ENCODE measurements at places on chromosomes 11 and 22.
A peak's percentile ranks its signal among the peaks of the same experiment; 100 is the strongest.

- no peak for DNase-seq
Observed at GRCh38 chr11:45285930-45286632, at the start of gene SYT13. TSS of gene SYT13 (minus strand) at chr11:45286341. CDS start at chr11:45286207, 134 bp downstream.

DNA sequence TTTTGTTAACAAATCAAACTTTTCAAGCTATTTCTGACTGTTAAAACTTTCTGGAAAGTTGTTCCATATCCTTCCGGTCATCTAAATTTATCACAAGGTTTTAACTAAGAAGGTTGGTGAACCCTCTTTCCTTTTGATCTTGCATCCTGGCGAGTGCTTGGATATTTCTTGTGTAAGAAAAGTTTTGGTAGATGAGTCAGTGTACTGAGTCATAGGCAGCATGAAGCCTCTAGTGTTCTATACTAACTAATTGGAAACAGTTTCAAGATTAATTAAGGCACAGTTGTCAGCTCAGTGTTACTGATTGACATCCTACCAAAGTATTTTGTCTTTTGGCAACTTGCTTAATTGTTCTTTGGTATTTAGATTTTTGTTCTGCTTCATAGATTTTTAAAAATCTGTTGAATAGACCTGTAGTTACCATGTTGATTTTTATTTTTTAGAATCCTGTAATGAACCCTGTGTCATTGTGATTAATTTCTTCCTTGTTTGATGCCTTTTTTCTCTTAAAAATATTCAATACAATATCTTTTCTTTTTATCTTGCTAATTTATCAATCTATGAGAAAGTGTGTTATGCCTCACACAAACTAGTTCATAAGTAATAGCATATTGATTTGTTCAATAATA lies 38.0 kb downstream of the METTL15 start:
- DNase-seq = no peak

DNA sequence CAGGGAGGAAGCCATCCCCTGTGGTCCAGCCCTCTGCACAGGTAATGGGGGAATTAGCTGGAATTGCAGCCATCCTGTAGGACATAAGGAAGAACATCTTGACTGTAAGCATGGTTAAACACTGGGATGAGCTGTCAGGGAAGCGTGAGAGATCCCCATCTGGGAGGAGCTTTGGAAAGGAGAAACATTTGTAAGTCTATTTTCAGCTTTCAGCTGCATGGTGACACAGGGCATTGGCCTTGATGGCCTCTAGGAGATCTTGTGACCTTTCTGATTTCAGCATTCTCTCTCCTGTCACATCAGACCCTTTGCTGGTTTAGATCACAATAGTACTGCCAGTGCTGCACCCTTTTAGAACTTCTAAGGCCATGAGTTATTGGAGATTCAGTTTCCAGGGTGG lies 47.1 kb downstream of the BCR start:
- peak; percentile 6 for DNase-seq

- DNase-seq = no peak
Observed at GRCh38 chr11:97908354-97908753, 1112.4 kb upstream of the CNTN5 start.

DNA sequence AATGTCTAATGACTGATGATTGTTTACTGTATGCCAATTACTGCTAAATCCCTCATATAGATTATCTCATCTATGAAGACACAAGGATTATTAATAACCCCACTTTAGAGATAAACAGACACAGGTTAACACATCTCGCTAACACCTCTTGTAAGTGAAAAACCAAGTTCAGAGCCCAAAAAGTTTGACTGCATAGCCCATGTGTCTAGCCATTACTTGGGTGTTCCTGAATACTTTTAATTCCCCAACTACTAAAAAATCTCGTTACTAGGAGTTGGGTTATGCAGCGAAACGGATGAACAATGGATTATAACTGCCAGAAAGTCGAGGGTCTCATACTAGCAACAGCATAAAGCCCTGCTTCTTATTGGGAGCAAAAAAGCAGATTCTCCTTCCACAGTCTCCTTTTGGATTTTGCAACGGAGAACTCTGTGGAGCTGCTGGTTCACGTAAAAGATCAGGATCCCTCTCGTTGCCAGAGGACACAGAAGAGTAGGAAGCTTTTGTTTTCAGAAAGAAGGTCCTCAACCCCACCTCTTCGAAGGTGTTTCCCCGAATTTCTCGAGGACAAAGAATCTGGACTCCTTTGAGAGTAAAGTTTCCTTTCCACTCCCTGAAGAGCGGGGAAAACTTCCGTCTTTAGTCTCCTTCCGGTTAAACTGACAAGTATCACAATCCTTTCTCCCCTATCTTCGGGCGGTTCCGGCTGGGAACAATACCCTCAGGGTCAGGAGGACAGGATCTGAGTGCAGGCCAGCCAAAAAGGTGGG lies 979 bp downstream of the ZBED5 start:
- no peak for DNase-seq

DNA sequence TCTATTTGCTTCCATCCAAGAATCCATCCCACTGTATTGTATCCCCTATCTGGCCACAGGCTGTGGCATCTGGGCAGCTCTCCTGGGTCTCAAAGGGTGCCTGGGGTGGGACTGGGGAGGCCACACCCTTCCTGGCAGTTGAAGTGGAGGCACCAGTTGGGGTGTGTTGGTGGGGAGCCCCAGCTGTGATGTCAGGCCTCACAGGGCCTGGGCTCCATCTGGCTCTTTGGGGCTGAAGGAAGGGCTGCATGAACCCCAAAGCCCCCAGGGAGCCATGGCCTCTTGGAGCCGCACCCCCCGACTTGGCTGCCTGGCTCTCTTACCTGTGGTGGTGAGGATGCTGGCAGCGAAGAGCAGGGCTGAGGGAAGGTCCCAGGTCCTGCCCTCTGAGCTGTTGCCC lies 469 bp downstream of the KCNK7 start:
- DNase-seq = no peak

DNA sequence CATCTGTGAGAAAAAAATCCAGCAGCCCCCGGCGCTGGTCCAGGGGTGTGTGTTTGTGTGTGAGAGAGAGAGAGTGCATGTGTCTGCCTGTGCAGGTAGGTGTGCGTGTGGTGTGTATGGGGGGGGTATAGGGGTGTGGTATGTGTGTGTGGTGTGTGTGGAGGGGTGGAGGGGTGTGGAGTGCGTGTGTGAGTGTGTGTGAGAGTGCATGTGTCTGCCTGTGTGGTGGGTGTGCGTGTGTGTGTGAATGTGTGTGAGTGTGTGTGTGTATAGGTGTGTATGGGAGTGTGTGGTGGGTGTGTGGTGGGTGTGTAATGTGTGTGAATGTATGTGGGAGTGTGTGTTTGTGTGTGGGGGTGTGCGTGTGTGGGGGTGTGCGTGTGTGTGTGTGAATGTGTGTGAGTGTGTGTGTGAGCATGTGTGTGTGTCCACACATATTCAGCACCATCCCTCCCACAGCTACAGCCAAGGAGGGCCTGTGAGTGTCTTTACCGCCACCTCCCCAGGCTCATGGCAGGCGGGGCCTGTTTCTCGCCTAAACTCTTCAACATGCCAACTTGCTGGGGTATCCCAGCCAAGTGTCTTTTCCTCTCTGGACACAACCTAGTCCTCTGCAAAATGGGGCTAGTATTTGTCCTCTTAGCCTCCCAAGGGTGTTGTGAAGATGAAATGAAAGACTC lies 11.9 kb downstream of the LMO1 start:
- no peak for DNase-seq

DNA sequence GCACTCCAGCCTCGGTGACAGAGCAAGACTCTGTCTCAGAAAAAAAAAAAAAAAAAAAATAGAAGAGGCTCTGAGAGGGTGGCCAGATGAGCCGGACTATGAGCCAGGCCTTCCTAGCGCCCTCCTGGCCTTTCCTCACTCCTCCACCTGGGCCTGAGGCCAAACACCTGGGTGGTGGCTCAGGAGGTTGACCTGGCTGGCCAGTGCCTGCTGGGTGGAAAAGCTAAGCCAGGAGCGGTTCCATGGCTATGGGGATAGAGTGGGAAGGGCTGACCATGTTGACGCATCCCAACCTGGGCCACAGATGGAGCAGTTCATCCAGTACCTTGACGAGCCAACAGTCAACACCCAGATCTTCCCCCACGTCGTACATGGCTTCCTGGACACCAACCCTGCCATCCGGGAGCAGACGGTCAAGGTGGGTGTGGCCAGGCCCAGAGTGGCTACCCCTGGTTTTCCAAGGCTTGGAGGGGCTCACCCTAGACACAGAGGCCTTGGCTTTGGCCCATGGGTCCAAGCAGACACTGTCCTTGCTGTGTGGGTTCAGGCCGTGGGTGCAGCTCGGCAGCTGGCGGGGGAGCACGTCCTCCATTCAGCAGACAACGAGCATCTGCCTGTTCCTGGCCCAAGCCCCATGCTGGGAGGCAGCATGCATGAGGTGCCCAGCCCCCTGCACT lies 7.6 kb downstream of the SCYL1 start:
- DNase-seq = no peak

DNA sequence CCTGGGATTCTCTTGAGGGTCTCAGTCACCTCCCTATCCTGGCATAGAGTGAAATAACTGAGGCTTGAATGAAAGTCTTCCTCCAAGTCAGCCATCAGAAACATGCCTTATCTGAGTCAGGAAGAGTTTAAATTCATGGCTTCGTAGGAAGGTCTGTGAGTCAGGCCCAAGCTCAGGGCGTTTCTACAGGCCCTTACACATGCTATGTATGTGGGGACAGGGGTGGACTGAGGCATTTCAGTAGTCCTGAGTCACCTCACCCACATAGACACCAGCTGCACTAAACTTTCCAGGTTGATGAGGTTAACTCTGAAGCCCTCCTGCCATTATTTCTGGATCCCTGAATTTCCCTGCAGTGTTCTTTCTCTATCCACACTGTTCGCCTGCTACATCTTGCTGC lies 134.6 kb upstream of the RCN1 start:
- DNase-seq = no peak

DNA sequence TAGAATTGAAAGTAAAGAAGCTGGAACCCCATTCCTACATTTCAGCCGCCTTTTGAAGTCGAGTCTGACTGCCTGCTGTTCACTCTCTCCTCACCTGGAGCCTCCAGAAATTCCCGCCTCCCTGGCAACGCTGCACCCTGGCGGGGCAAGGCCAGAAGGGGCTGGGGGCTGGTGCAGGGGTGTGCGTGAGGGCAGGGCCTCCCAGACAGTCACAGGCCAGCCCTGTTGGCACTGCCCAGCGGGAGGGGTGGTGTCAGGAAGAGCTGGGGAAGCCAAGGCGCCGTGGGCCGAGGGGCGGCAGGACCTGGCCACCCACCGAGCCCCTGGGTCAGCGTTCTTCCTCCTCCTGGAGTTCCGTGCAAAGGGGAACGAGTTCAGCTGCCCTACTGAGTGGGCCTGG lies 123.2 kb downstream of the KCNQ1OT1 start:
- no peak for DNase-seq

- peak; percentile 70 for DNase-seq
Observed at GRCh38 chr11:32892355-32893092, at the start of gene QSER1. TSS of gene QSER1 (plus strand) at chr11:32892811. CDS start at chr11:32893126, 315 bp downstream.

DNA sequence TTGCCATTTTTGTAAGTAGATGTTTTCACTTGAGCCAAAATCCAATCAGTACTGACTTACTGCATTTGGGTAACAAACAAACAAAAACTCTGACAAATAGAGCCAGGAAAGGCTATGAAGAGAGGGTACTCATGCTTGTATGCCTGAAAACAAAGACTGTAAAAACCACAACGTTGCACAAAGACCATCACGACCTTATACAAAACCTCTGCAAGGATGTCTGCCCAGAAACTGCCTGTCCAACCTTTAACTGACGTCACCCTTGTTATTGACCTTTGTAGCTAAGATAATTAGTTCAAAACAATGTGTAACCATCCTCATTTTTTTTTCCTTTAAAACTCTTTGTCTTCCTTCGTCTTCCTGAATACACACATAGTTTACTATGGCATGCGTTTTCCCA lies 804 bp upstream of the CREBZF start:
- no peak for DNase-seq

GRCh38 chr11:70068345-70068744 lies 9.8 kb upstream of the ANO1 start:
- no peak for DNase-seq

DNA sequence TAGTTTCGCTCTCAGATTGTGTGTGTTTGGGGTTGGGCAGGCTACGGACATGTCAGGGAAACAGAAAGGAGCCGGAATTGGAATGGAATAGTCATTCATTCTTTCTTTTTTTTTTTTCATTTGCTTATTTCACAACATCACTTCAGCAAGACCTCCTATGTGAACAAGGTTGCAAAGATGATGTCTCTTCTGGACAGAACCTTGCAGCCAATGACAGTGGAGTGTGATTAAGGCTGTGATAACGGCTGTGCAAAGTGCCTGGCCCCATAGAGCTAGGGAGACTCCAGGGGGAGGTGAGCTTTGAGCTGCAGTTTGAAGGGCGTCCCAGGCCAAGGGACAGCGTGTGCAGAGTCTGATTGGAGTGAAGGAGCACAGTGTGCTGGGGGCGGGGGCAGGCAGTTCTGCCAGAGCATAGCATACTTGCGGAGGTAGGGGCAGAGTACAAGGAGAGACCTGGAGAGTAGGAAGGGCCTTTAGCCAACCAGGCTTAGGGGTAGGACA lies 3.4 kb downstream of the TIGD3 start:
- no peak for DNase-seq

Data from NCI-H1694 (cell line).